ENCODE measurements at places on chromosomes 12 and 14.

DNA sequence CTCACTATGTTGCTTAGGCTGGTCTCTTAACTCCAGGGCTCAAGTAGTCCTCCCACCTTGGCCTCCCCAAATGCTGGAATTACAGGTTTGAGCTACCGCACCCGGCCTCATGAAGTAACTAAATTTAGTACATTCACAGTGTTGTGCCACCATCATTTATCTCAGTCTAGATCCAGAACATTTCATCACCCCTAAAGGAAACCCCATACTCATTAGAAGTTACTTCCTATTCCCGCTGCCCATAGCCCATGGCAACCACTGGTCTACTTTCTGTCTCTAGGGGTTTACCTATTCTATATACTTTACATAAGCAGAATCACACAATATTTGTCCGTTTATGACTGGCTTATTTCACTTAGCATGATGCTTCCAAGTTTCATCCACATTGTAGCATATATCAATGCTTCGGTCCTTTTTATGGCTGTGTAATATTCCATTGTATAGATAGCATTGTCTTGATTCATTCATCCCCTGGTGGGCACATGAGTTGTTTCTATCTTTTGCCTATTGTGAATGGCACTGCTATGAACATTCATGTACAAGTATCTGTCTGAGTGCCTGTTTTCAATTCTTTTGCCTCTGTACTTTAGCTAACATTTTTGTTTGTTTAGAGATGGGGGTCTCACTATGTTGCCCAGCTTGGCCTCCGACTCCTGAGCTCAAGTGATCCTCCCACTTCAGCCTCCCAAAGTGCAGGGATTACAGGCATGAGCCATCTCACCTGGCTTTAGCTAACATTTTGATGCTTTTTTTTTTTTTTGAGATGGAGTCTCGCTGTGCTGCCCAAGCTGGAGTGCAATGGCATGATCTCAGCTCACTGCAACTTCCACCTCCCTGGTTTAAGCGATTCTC, 10.2 kb upstream of the SH2B3 start:
- DNase-seq = no peak

DNA sequence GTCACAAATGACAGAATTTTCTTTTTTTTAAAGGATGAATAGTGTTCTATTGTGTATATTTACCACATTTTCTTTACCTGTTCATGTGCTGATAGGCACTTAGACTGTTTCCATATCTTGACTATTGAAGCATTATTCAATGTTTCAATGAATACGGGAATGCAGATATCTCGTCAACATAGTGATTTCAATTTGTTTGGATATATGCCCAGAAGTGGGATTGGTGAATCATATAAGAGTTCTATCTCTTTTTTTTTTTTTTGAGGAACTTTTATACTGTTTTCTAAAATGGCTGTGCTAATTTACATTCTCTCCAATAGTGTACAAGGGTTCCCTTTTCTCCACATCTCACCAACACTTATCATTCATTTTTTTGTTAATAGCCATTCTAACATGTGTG, 97.9 kb upstream of the FAR2 start:
- no peak for DNase-seq

GRCh38 chr14:105944632-105945610, 418.5 kb downstream of the TMEM121 start:
- peak; percentile 55 for DNase-seq

- no peak for DNase-seq
Observed at GRCh38 chr14:94904636-94905035, 134.7 kb upstream of the GSC start.

DNA sequence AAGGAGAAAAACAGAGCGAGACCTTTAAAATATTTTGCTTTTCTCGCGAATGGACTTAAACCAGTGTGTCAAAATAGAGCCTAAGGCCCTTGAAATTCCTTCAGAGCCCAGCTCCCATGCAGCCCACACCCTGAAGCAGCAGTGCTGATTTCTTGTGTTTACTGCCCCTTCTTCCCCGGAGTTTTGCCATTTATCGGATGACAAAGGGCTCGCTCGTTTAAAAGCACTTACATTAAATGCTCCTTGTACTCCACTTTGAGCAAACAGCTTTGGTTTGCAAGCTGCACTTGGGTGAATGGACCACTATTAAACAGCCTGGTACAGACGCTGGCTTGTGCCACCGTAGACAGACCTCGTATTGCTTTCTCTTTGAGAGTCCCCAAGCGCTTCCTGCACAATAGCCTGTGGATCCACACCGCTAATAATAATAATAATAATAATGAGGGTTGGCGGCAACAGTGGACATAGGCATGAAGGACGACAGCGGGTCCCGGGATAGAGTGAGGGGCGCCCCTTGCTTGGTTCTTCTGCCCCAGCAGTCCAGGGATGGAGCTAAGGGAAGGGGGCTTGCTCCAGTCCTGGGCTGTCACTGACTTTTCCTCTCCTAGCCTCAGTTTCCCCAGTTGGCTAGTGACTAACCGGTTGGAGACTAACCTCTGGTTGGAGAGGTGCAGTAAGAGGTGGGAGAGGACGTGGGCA, 6.6 kb downstream of the DLK1 start:
- no peak for DNase-seq

DNA sequence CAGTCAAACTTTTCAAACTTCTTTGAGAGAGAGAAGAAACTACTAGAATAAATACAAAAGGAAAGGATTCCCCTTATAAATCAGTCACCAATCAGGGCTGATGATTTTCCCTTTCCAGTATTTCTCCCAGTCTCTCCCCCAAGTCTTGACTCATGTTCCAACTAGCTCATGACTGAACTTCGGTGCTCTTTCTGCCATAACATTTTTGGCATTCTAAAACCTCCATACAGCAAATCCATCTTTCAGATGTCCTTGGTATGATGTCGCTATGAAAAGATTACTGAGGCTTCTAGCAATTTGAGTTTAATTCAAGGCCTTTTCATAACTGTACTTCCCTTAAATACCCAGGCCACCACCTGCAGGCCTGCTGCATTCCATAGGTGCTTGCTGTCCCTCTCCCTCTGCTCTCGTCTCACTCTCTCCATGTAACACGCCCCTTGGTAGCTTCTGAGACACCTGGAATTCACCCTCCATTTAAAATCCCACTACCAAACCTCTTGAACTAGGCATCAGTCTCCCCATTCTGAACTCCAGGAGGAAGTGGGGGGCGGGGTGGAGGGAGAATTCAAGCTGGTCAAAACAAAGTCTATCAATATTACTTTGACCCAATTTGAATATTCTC, 2.4 kb downstream of the PRKD1 start:
- DNase-seq = no peak

GRCh38 chr12:79194595-79194994, 330.0 kb downstream of the SYT1 start:
- DNase-seq = no peak

- DNase-seq = peak; percentile 17
Observed at GRCh38 chr12:76586764-76587395, 27.3 kb upstream of the OSBPL8 start.

DNA sequence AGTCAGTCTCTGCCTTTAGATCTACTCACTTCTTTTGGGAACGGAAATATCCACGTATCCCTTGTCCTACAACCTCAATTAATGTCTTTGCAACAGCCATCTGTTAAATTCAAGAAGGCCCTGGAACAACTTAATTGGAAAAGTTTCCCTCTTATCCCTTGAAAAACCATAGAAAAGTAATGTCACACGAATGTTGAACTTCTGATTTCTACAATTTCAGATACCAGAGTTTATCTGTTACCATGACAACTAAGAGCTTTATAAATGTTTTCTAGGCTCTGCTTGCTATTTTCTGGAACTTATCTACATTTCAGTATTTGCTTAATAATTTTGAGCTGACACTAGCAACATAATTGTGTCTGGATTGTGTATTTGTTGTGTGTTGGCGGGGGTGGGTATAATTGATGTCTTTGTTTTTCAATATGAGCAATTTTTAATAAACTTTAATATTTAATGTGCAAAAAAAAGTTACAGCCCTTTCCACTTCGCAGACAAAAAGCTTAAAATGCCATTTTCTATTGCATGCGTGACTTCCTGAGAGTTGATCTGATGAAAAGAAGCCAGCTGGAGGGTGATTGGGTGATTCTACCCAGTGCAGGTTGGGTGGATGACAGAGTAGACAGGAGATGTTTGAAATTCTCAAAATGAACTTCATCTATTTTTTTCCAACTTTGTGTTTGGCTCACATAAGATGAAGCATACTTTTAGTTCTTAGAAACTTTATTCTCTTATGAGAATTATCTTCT, 11.8 kb upstream of the EDDM3A start:
- no peak for DNase-seq

DNA sequence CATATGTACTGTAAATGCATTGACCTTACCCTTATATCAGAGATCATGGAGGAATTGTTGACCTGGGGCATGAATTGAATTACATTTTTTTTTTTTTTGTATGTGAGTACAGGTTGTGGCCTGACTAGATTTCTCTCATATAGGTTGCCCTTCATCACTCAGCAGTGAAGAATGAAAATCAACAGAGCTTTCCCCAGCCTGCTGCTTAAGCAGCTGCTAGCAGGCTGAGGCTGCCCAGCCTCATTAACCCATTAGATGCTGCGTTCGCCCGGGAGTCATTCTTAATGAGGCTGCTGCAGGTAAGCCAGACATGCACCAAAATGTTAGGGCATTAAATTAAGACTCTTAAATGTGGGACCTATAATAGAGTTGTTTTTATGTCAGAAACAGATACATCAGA, 236.0 kb downstream of the ETNK1 start:
- no peak for DNase-seq

- DNase-seq = no peak
Observed at GRCh38 chr12:53532524-53533445, 25.5 kb upstream of the NPFF start.

GRCh38 chr12:116157845-116158267, 119.6 kb downstream of the MED13L start:
- no peak for DNase-seq

GRCh38 chr12:64054079-64054520, 168.0 kb downstream of the KICS2 start:
- no peak for DNase-seq

GRCh38 chr12:120538281-120539156, 4.4 kb downstream of the RNF10 start:
- DNase-seq = no peak

GRCh38 chr14:39435241-39435640, 3.0 kb upstream of the FBXO33 start:
- no peak for DNase-seq
